H4 (cell line): ENCODE measurements at places on chromosomes 16 and 17. TPM values are rescaled to one million over a fixed set of nuclear protein-coding genes. Genes with fewer than 3 reads are reported as not detected.

DNA sequence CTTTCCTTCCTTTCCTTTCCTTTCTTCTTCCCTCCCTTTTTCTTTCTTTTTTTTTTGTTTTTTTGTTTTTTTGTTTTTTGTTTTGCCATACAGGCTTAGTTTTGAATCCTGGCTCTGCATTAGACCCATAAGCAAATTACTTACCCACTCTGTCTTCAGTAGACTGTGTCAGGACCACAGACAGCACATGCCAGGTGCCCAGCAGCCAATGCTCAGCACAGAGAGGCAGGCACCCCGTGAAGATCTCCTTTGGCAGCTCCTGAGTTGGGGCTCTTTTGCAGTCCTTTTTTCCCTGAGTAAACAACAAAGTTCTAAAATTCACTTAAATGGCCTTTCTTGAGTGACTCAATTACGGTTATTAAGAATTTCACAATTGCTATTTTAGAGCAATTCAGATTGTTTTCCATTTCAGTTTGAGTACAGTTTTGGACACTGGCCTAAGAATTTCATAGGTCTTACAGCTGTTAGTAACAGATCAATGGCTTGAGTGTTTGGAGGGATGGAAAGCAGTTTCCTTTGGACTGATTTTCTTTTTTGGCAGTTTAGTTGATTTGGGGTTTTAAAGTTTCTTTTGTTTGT lies 26.2 kb upstream of the SLC5A11 start:
- no peak for DNase-seq

DNA sequence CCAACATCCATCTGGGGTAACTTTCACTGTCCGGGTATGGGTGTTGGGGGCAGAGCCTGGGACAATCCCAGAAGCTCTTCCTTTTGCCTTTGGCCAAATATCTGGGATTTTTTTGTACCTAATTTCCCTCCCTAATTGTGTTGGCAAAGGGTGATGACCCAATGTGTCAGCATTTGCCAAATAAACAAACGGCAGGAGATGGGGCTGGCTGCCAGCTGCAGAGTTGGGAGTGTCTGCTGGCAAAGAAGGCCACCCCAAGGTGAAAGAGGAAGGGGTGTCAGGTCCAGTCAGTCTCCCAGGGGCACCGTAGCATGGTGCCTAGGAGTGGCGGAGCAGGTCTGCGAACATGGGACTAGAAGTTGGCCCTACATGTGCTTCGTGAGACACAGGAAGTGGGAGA lies 73.0 kb downstream of the SLC6A2 start:
- no peak for DNase-seq

CACNG3 gene
- not detected in 2 replicates for total RNA-seq

DNA sequence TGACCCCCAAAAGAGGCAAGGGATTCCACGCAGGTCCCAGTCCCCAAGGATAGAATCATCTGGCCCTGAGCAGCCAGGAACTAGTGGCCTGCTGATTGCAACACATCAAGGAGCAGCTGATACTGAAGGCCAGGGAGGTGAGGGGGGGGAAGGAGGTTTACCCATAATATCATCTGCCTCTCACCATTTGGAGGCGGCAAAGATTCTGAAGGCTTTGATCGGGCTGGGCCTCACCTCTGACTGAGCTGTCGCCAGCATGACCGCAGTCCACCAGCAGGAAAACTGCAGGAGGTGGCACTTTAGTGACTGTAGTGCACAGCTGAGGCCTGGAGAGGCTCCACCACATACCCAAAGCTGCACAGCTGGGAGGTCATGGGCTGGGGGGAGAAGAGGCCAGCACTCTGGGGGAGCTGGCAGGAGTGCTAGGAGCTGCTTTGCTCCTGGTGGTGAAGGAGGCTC lies 20.5 kb upstream of the ITGA3 start:
- no peak for DNase-seq

DNA sequence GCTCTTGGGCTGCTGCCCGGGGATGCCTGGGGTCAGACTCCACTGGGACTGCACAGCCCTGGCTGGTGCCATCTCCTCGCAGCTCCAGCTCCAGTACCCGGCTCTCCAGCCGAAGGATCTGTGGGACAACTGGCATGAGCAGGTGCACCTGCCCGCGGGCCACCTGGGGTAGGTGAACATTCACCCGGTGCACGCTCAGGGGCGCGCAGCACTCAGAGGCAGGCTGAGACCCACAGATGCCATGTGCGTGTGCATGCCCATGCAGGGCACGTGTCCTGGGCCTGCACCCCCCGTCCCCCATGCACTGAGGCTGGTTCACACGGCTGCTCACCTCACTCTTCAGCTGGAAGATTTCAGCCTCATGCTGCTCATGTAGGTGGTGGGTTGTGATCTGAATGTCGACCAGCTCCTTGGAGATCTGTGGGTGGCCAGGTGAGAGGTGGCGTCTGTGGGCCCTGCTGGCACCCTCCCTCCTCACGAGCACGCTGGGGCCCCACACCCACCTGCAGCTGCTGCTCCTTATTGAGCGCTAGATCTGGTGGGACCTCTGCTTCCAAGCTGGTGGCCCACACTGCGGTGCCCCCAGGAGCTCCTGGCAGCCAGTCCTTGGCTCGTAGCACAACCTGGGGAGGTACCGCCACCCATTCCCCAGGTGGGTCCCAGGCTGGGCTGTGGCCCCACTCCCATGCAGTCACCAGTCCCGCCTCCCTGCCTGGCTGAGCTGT lies 618 bp downstream of the CCDC78 start:
- no peak for DNase-seq

SLC16A6 gene
- 1.2 and 2.7 TPM in 2 replicates for total RNA-seq

GRCh38 chr16:78609402-78610274 lies 510.2 kb downstream of the WWOX start:
- DNase-seq, result no peak

SEPTIN1 gene
- not detected in 2 replicates for total RNA-seq

TNFSF13 gene
- 0.43 TPM in 1 of 2 replicates, not detected in the other for total RNA-seq

DNA sequence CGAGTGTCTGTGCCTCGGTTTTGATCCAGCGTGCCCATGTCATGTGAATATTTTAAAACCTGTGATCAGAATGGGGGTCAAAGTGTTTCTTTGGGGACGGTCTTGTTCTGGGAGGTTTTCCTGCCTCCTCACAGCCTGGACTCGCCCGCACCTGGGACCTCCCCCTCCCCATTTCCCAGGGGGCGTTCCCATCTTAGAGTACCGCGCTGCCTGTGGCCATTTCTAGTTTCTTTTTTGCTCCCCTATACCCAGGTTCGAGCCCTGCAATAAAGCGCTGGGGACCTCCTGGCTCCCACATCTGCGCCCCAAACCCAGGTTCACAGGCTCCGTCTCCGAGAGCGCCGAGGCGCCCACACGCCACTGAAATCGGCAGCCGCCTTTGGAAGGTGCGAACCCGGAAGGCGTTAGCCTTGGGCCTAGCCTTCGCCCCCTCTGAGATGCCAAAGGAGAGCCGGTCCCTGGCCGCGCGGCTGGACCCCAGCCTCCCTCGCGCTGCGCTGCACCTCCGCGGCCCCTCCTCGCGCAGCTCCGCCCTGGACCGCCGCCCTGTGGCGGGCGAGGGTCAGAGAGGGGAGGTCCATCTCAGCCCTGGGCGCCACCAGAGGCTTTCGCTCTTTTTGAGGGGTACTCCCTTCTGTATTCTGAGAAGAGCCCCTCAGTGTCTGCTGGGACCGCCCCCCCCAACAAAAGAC lies 1.7 kb downstream of the KCNJ12 start:
- DNase-seq, result no peak

DNA sequence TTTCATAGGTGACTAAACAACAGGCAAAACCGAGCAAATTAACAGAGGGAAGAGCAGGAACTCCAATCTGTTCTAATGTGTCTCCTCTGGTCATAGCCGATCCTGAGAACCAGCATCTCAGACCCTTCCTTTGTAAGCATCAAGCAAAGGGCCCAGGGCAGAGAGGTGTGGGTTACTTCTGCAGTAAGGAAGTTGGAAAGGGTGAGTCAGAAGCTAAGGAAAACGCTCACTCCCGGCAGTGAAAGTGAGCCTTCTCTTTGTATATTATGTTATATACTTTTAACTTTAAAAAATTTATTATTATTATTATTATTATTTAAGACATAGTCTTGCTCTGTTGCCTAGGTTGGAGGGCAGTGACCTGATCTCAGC lies 77.7 kb downstream of the MRM3 start:
- no peak for DNase-seq

DNA sequence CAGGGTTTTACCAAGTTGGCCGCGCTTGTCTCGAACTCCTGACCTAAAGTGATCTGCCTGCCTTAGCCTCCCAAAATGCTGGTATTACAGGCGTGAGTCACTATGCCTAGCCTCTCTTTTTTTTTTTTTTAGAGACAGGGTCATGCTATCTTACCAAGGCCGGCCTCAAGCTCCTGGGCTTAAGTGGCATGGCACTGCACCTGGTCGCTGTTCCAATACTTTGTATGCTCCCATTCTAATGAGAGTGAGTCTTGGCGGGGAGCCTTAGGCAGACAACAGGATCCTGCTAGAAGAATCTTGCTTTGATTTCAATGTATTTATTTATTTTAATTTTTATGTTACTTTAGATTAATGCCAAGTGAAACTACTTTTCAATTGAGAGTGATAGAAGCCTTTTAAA lies 21.9 kb downstream of the TOM1L2 start:
- no peak for DNase-seq

GRCh38 chr17:59756236-59756818 lies 48.9 kb downstream of the VMP1 start:
- peak; percentile 88 for DNase-seq

DNA sequence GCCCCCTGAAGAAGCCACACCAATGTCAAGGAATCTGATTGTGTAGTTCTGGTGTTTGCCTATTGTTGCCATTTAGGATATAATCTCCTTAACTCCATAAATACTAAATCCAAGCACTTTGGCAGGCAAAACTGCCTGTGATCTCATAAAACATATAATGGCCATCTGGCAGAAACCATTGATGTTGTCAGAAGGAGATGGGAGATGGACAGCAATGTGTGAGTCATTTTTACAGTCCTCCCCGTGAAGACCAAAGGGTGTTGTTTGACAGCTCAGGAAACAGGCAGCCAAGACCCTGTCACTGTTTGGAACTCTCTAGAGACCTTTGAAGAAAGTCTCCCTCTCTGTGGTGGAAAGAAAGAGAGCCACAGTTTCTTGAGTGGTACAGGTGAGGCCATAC lies 454.1 kb downstream of the HS3ST3B1 start:
- DNase-seq, result no peak

DNA sequence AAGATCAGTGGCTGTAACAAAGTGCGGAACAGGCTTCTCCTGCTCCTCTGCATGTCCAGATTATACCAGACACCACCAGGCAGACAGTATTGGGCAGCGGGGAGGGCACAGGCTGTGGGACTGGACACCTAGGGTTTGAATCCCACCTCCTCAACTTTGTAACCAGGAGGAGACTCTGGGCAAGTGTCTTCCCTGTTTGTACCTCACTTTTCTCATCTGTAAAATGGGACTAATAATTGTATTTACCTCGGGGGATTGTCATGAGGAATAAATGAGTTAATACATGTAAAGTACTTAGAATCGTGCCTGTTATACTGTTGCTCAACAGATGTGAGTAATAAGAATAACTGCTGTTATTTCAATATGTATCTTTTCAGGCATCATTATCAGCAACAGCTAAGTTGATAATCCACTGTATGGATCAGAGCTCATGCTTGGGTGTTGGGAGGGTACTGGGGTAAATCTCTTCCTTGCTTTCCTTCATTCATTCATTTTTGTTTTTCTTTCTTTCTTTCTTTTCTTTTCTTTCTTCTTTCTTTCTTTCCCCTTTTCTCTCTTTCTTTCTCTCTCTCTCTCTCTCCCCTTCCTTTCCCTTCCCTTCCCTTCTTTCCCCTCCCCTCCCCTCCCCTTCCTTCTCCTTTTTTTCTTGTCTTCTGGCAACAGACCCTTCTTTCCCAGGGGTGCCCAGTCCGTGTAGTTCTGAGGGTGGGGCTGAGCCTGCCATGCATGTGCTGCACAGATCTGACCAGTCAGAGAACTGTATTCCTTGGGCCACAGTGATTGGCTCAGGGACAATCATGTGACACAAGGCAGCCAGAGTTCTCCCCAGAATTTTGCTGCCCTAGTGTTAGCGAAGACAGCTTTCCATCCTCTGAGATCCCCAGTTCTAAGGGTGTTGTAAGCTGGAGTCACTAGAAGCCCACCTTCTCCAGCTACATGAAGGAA lies 25.3 kb upstream of the BRD7 start:
- DNase-seq, result no peak

NPIPB13 gene
- total RNA-seq, result 0.43 and 0.46 TPM in 2 replicates

DNA sequence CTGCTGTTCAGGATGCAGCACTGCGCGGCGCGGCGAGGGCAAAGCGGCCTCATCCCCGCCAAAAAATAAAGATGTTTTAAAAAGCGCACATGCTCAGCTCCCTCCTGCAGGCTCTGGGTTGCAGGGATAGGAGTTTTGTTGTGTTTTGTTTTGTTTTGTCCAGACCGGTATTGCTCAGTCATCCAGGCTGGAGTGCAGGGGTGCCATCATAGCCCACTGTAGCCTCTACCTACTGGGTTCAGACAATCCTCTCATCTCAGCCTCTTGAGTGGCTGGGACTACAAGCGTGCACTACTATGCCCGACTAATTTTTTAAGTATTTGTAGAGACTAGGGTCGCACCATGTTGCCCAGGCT lies 636 bp downstream of the WWOX start:
- DNase-seq, result no peak

- DNase-seq, result no peak
Observed at GRCh38 chr17:74832421-74832820, 27.3 kb downstream of the GRIN2C start.

OR2C1 gene
- total RNA-seq, result not detected in 2 replicates

COQ7 gene
- 8.2 and 25.8 TPM in 2 replicates for total RNA-seq

SMIM5 gene
- not detected in 2 replicates for total RNA-seq

MYH1 gene
- total RNA-seq, result not detected in 2 replicates

DNA sequence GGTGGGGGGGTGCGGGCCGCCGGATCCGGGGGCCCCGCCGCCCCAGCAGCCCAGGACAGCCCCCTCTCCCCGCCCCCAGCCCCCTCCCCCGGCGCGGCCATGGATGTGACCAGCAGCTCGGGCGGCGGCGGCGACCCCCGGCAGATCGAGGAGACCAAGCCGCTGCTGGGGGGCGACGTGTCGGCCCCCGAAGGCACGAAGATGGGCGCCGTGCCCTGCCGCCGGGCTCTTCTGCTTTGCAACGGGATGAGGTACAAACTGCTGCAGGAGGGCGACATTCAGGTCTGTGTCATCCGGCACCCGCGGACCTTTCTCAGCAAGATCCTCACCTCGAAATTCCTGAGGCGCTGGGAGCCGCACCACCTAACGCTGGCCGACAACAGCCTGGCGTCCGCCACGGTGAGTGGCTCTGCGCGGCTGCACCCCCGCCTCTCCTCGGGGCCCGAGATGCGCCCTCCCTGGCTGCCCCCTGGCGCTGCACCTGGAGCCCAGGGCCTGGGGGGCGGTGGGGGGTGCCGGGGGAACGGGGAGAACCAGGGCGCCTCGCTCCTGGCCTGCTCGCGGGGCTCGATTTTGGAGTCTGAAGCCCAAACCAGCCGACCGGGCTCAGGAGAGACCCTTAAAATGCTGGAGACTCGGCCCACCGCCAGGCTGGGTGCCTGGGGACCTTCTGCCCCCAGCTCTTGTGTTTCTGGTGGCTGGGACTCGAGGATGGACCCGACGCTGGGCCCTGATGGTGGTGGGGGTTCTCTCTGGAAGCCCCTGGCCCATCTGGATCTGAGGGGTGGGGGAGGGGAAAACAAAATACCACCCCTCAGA lies 744 bp downstream of the CMIP start:
- DNase-seq, result no peak

GRCh38 chr16:88508376-88508867 lies 55.3 kb downstream of the ZFPM1 start:
- no peak for DNase-seq
